Right cardiac atrium (tissue), 5 donors: ENCODE measurements at places on chromosomes 7 and 10. TPM values are rescaled to one million over a fixed set of nuclear protein-coding genes. Genes with fewer than 3 reads are reported as not detected.

GRCh38 chr7:13181216-13181615 lies 493.8 kb downstream of the ARL4A start:
- DNase-seq: peak; percentile 10

- DNase-seq: peak; percentile 16
Observed at GRCh38 chr10:97531401-97531986, 32.8 kb downstream of the UBTD1 start.

FRMPD2 gene
- total RNA-seq: 4.3 TPM

DNA sequence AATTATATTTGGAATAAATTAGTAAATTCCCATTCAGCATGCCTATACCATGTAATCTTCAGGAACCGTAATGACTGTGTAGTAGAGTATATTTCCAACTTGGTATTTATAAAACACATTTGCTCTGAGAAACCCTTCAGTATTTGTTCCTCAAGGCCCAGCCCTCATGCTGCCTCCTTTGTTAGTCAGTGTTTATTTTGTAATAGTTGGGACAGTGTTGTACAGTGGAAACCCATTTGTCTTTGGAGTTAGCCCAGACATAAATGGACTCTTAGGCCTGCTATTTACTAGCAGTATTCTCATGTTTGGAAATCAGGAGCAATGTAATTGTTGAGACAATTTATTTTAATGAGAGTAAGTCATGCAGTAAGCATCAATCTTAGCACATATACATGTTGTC lies 686.9 kb downstream of the AUTS2 start:
- no peak for DNase-seq

DNA sequence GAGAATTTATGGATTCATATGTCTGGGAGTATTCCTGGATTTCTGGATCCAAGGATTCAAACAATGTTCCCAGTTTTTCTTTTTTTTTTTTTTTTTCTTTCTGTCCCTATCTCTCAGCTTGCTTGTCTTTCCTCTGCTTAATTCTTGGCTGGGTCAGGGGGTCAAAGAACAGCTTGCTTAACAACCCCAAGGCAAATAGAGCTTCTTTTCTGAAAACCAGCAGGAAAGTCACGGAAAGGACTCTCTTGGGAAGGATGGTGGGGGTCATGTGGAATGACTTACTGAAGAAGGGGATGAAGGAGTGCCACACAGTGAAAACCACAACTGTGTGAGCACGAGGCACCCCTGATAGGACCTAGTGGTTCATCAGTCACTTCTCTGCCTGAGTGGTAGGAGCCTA lies 36.1 kb downstream of the GRK5 start:
- no peak for DNase-seq

DNA sequence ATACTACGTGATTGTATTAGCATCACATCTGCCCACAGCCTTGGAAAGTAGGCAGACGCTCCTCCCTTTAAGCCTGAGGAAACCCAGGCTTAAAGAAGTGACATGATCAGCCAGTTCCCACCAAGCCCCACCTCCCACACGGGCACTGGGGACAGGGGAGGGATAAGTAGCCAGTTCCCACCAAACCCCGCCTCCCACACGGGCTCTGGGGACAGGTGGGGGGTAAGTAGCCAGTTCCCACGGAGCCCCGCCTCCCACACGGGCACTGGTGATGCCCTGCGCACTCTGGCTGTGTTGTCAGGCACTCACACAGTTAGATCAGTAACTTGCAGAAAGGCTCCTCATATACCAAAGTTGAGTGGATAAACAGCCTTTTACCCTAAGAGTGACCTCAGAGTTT lies 606.8 kb downstream of the PTPRN2 start:
- DNase-seq: no peak

GRCh38 chr10:8361510-8361844 lies 307.0 kb downstream of the GATA3 start:
- DNase-seq: no peak

GRCh38 chr10:29715296-29715695 lies 80.5 kb upstream of the SVIL start:
- no peak for DNase-seq

- DNase-seq: no peak
Observed at GRCh38 chr10:43585981-43586729, 11.7 kb upstream of the ZNF239 start.

PDE1C gene
- total RNA-seq: 89.8 TPM

- DNase-seq: no peak
Observed at GRCh38 chr7:139265673-139266072, 34.6 kb downstream of the UBN2 start.

HTR5A gene
- not detected for total RNA-seq

UCMA gene
- total RNA-seq: not detected
